ENCODE measurements at places on chromosomes 5 and 9.
A peak's percentile ranks its signal among the peaks of the same experiment; 100 is the strongest.

GRCh38 chr5:151427258-151427657 is 20.1 kb upstream of the SLC36A1 start:
- DNase-seq = no peak

DNA sequence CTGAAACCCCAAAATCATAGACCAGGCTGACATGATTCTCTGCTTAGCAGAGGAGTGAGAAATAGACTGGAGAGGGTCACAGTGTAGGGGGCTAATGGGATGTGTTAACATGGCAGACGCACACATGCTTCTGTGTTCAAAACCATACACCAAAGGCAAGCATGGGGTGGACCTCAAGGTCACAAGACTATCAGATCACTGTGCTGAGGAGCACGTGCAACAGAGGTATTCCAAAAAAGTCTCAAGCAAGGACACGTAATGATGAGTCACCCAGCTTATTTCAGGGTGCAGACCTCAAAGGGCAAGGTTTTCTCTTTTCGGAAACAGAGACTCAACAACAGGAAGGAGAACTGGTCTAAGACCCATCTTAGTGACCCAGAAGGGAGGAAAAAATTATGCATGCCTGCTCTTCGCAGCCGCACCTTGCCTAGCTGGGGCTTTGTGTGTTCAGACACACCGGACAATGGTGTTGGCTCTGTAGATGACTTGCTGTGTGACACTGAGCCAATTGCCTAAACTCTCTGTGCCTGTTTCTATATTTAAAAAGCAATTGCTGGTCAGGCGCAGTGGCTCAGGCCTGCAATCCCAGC is 20.3 kb downstream of the WHRN start:
- peak; percentile 77 for DNase-seq

- DNase-seq = no peak
Measured at GRCh38 chr5:143006501-143006900, 236.3 kb downstream of the ARHGAP26 start.

DNA sequence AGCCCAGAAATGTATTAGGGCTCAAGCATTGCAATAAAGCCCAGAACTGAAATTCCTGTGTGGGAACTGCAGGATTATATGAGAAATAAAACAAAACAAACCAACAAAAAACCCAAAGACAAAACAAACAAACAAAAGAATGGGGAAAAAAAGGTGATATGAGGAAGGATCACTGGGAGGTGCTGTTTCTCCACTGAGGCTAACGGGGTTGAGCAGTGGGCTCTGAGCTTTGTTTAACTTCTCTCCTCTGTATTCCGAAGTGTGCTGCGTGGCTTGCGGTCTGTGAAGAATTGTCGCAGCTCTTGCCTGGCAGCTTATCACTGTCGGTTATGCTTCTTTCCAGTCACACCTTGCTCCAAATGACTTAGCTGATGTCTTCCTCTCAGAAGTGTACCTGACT is 106.3 kb downstream of the TENT4A start:
- no peak for DNase-seq

- no peak for DNase-seq
Measured at GRCh38 chr5:34865091-34865490, 26.1 kb downstream of the TTC23L start.

DNA sequence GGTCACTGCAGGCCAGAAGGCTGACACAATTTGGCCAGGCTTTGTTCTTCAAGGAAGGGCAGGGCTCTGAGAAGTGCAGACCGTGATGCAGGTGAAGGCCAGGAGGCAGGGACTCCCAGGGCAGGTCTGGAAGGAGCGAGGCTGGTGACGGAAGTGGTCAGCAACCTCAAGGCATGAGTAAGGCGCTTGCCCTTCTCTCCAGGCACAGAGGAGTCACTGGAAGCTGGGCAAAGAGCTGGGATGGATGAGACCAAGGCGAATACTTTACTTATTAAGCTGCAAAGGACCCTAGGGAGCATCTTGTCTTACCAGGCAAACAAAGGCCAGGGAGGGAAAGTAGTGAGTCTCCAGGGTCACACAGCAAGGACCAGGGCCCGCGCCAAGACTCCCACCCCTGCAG is 18.6 kb downstream of the IRF1 start:
- DNase-seq = no peak

DNA sequence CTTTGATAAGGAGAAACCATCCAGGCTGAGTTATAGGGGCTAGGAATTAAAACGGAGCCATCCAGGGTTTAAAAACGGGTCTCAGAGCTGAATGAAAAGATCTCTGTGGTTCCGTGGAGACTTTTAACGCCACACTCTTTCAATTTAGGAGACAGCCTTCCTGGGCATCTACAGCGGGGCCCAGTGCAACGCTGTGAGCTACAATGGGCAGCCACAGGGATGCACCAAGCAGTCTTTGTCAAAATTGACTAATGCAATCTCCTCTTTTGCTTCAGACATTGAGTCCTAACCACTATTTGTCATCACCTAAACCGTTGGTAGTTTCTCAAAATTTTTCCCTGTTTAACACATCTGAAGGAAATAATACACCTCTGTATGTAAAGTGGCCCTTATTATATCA is 96.6 kb upstream of the ABCA1 start:
- DNase-seq = no peak

DNA sequence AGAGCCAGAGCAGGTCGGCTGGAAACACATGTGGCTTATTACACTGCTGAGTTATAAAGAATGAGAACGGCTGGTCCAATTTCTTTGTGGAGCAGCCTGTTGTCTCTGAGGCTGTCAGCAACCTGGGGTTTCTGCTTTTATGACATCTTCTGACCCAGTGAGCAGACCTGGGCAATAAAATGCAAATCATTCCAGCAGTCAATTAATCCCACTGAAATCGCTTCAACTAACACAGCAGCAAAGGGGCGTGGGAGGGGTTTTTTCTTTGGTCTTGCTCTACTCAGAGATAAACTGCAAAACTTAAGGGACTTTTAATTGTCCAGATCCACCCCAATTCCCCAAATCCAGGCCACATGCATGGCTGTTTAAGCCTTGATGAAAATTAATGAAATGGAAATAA is 215.7 kb downstream of the SLIT3 start:
- no peak for DNase-seq

DNA sequence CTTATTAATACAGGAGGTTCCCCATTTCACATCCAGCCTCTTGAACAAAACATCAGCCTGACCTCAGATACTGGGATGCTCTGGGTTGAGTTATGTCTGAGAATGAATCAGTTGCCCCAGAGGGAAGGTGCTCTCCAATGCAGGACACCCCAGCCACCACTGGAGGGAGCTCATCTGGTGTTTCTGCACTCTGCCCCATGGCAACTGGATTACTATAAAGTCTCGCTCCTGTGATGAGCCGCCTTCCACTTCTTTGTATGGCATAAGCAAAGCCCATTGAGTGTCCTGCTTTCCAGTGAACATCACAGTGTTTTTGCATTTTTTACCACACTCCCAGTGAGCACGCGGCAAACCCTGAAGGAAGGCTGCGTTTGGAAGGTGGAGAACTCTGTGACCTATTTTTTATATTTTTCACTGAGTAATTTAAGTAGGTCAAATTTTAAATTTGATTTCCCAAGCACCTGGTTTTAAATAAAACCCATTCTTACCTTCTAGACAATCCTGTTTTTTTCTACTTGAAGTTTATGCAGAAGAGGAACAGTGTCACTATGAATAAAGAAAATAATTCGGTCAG is 176.9 kb upstream of the WWC1 start:
- DNase-seq = peak; percentile 35

DNA sequence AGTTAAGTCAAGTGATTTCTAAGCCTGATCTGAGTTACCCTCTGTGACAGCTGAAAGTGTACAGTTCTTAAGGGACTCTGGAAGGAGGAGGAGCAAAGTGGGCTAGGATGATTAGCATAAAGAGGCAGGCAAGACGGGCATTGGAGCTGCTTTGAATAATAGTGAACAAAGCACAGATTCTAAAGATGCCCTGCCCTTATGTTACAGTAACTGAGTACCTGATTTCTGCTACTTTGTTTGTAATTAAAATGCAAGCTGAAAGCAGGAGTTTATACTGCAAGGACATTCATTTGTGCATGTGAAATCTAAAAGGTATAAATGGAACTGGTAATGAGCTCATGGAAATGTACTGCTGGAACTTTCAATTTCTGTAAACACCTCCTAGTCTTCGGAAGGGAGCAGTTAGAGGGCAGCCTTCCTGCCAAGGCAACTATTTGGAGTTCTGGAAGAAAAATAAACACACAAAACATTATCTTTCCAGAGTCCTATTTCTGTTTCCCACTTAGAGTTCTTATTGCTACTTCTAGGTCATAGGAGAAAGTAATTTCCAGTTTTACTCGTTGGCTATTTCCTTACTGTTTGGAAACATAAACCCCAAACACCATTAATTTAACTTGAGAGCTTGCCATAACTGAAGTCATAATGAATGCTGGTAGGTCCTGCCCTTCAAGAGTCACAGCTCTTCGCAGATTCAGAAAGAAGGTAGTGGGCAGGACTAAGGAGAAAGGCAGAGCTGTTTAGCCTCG is at the start of gene RANBP3L:
Gene RANBP3L (minus strand): TSS at position 45 of the 746 bp plus-strand sequence. CDS start 486 bp downstream, outside the sequence.
- DNase-seq = peak; percentile 47

DNA sequence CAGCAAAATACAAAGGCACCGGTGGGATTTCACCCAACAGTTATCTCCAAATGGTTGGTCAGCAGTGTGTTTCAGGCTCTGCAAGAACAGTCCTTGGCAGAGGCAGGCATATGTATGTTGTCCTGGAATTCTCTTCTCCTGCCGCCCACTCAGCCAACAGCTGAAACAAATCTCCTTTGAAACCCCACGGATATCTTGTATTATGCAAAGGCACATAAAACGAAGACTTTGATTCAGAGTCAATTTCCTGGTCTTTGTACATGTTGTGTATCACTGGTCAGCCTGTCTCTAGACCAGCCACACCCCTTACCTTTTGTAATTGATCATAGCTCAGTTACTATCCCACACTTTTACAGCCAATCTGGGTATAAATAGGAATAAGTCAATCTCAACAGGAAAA is 29.2 kb downstream of the FREM1 start:
- DNase-seq = no peak

- no peak for DNase-seq
Measured at GRCh38 chr5:146040527-146040926, 64.8 kb downstream of the PLAC8L1 start.

GRCh38 chr9:134630393-134630790 is 11.2 kb upstream of the COL5A1 start:
- no peak for DNase-seq

DNA sequence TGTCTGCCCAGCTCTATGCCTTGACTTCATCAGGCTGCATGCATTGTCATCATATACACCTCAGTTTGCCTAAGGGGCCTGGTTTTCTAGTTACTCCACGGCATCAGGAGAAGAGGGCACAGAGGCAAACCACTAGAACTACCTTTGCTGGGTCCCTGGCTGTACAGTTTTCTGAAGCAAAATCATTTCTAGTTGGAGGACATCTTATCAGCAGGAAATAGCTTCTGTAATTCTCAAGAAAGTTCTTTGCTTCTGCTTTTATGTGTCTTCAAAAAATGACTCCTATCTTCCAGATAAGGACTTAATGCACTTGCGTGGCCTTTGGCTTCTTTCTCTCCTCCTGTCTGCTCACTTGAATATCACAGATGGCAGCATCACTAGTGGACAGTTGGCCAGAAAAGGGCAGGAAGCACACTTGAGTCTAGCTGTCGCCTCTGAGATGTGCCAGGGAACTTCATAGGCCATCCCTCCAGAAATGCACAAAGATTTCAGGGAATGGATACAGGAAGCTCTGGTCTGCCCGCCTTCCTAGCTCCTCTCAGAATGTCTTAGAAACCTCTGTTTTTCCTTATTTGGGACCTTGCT is 22.4 kb upstream of the LTC4S start:
- no peak for DNase-seq

GRCh38 chr5:148186248-148187003 is 16.4 kb upstream of the SPINK6 start:
- no peak for DNase-seq

DNA sequence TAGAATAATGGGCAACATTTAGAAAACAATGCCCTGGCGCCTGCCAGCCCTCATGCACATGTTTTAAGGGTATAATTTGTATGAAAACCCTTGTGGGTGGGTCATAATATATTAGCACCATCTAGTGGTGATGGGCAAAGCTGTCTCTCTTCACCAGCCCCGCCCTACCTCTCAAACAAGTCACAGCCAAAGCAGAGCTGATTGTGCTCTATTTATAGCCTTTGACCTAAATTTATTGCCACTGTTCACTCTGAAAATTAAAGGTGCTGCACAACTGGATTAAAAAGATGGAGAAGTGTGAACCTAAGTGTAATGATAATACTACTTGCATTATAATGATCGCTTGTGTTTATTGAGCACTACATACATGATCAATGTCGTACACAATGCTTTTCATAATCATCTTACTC is 131.9 kb upstream of the ANKH start:
- DNase-seq = peak; percentile 67

DNA sequence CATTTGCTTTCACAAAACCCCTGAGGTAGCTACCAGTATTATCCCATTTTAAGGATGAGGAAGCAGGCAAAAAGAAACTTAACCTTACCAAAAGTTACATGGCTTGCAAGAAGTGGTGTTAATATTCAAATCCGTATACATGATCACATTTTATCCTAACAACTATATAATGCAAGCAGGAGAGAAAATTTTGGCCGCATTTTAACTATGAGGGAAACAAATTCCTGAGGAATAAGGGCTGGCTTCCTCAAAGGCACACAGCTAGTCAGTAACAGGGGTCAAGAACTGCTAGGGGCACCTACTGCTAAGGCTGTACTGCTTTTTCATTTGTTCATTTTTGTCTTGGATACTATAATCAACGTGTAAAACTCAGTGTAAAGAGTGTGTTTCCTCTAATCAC is 81.0 kb downstream of the LHFPL2 start:
- no peak for DNase-seq

DNA sequence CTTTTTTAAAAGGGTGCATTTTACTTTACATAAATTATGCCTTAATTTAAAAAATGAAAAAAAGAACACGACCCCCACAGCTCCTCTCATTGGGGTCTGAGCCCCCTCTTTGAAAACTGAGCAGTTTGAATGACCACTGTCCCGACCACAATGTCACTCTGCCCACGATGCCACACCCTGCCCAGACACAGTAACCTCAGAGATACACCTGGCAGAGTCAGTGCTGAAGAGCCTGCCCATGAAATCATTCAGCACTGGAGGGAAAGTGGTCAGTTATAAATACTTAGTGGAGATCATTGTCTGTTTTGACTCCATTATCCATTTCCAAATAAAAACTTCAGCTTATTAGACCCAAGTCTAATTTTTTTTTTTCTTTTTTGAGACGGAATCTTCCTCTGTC is 49.3 kb downstream of the DNAJC21 start:
- DNase-seq = no peak

GRCh38 chr5:93723005-93723404 is 18.4 kb downstream of the POU5F2 start:
- DNase-seq = no peak

- no peak for DNase-seq
Measured at GRCh38 chr5:59842999-59843398, 50.5 kb downstream of the PDE4D start.

GRCh38 chr5:74510476-74511075 is 130.0 kb downstream of the ENC1 start:
- DNase-seq = no peak

DNA sequence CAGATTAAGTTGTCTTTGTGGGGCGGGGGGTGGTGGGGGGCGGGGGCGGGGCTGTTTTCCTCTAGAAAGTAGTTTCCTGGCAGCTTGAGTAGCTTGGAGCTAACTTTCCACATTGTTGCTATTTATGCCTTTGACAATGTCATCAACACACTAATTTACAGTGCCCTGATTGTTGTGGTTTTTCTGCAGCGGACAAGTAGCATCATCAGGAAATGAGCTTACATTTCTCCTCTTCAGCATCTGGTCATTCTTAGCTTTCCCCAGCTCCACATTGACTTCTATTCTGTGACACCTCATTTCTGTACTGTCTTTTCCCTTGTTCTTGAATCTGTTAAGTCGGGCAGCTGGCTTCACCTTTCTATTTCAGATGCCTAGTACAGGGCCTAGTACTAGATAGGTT is 112.3 kb upstream of the RAD23B start:
- no peak for DNase-seq

- DNase-seq = no peak
Measured at GRCh38 chr5:118195211-118195610, 793.1 kb downstream of the DTWD2 start.
